Glutamatergic neuron (in vitro differentiated cells): ENCODE measurements at places on chromosomes 7 and 10.

GRCh38 chr10:3877211-3878000 lies 92.4 kb upstream of the KLF6 start:
- DNase-seq: no peak

- no peak for DNase-seq
Observed at GRCh38 chr10:113125612-113126011, 175.6 kb downstream of the TCF7L2 start.

GRCh38 chr7:98613601-98614425 lies 3.3 kb upstream of the NPTX2 start:
- DNase-seq: no peak

- DNase-seq: no peak
Observed at GRCh38 chr10:18246967-18247366, 106.7 kb downstream of the CACNB2 start.

GRCh38 chr10:5317547-5318107 lies 47.1 kb upstream of the UCN3 start:
- no peak for DNase-seq
